ENCODE measurements at places on chromosomes 2 and 18. TPM values are rescaled to one million over a fixed set of nuclear protein-coding genes. Genes with fewer than 3 reads are reported as not detected.

The TLX2 gene
- total RNA-seq, result not detected

The ALPG gene
- total RNA-seq, result not detected

The HAUS1 gene
- 72.9 TPM for total RNA-seq

The IL36G gene
- total RNA-seq, result not detected

The RNF144A gene
- 6.0 TPM for total RNA-seq

The CMPK2 gene
- 4.7 TPM for total RNA-seq

The HOXD8 gene
- total RNA-seq, result not detected

The DAPL1 gene
- not detected for total RNA-seq

The TNFAIP6 gene
- 32.4 TPM for total RNA-seq

The PELI1 gene
- total RNA-seq, result 5.6 TPM

The GCKR gene
- 0.24 TPM for total RNA-seq

The RNF125 gene
- 0.65 TPM for total RNA-seq

The MPHOSPH10 gene
- total RNA-seq, result 22.4 TPM

The HSPE1 gene
- total RNA-seq, result 113 TPM

The LRRTM4 gene
- not detected for total RNA-seq

The PTPRN gene
- 22.6 TPM for total RNA-seq

The OTOS gene
- total RNA-seq, result not detected

The PTPRM gene
- 22.2 TPM for total RNA-seq

The LNPK gene
- 26.6 TPM for total RNA-seq

The CDH20 gene
- total RNA-seq, result 0.13 TPM

The SCN9A gene
- total RNA-seq, result 1.0 TPM

The GAREM1 gene
- total RNA-seq, result 5.7 TPM

The HPCAL1 gene
- 72.0 TPM for total RNA-seq

The GPR75 gene
- 0.52 TPM for total RNA-seq

The DHRS9 gene
- 0.65 TPM for total RNA-seq

The FBLN7 gene
- total RNA-seq, result 1.8 TPM

The MRPL53 gene
- total RNA-seq, result 49.9 TPM
